Activated CD8-positive, alpha-beta memory T cell treated with anti-CD3 and anti-CD28 coated beads for 1 hour (primary cell): ENCODE measurements at places on chromosomes 6 and 20.

GRCh38 chr20:20778676-20779075 is 66.2 kb upstream of the RALGAPA2 start:
- DNase-seq = no peak

GRCh38 chr6:79869184-79869583 is 78.2 kb downstream of the ELOVL4 start:
- no peak for DNase-seq

- DNase-seq = no peak
These were observed 177.7 kb downstream of the ZDHHC14 start for GRCh38 chr6:157558487-157559200.

GRCh38 chr20:57280221-57280620 is 13.8 kb upstream of the BMP7 start:
- DNase-seq = no peak

- DNase-seq = no peak
These were observed 176.2 kb upstream of the AHI1 start for GRCh38 chr6:135673501-135674309.

GRCh38 chr6:35757456-35758123 is 18.8 kb upstream of the CLPSL2 start:
- DNase-seq = no peak

DNA sequence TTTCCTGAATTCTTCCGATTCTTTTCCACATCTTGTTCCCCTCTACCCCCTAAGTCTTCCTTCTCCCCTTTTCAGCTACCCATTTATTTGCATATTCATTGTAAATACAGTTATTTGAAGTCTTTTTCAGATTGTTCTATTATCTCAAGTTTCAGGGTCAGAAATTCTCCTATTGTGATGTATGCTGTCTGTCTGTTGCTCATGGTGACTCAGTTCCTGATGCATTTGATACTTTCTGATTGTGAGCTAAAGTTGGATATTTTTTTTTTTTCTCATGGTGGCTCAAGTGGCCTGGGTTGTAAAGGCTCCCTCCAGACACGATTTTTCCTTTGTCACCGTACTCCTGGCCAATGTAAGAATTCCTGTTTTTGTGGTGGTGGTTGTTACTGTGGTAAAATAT is 4.9 kb upstream of the PI16 start:
- no peak for DNase-seq

DNA sequence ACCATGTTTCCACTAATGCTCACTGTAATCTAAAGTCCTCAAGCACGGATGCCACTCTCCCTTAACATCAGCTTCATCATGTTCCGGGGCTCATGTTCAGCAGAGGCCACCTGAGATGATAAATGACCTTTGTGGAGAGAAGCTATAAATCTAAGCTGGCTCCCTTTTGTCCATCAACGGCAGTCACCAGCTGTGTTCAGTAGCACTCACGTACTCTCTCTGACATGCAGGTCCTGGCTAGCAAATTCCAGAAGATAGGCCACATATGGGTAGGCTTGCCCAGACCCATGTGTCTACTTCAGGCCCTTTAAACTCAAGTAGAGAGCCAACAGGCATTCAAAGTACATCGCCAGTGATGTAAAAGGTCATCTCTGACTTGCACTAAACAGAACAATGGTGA is 38.6 kb downstream of the MYLK4 start:
- no peak for DNase-seq

DNA sequence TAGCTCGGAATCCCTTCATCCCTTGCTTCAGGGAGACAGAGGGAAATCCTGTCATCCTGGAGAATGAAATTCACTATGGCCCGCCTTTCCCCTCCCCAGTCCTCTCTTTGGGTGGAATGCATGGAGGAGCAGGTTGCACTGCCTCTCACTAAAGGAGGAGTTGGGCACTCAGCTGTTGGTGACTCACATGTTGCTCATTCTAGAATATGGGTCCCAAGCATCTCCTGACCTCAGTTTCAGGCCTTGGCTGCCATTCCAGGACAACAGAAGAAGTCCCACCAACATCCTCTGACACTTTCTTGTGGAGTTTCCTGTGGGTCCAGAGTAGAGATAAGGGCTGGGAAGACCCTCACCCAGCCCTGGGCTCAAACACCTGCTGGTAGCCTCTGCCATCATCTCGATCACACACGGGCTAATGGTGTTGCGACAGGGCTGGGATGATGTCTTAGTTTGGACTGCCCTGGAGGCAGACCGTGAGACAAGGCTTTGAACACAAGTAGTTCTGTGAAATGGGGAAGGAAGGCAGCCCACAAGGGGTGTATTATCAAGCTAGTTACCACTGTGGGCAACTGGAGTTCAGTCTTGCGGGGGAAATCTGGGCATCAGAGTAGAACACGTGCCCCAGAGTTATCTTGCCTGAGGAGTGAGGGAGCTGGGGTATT is 52.4 kb upstream of the RNF24 start:
- no peak for DNase-seq

DNA sequence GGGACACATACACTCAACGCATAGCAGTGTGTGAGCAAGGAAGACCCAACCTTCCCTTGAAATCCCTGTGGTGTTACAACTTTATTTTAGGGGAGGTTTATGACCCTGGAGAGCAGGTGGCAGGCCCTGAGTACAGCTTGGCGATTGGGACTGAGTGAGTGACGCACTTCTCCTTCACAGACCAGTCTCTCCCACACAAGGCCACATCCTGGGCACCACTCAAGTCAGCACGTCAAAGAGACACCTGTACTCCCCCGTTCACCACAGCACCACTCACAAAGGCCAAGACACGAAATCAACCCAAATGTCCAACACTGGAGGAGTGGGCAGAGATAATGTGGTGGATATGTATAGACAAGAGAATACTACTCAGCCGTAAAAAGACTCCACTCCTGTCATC is 57.0 kb upstream of the FRMD1 start:
- DNase-seq = no peak

- no peak for DNase-seq
These were observed 144.6 kb upstream of the MMS22L start for GRCh38 chr6:97427648-97428047.

DNA sequence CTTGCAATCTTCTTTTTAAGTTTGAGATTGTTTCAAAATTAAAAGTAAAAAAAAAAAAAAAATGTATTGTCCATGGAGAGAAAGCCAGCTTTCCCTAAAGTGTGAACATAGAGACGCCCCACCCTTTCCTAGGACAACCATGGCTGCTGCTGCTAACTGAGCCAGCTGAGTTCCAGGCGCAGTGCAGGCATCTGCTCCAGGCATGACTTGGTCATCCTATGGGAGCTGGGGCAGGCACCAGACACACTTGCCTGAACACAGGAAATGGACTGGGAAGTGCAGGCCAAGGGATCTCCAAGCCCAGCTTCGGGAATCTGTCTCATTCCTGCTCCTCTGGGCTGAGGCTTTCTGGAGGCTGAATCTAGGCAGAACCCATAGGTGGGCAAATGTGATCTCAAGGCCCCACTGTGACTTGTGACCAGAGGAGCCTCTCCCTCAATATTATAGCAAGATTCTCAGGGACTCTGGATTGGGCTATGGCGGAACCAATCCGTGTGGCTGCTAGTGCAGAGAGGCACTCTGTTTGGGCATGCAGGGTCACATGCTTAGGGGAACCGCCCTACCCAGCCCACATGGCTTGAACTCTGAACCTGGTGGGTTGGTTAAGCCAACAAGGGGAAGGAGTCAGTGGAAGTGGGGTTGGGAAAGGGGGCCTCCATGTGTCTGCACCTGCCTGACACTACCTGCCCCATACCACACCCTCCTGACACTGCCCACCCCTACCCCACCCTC is 138.2 kb upstream of the CST7 start:
- no peak for DNase-seq

DNA sequence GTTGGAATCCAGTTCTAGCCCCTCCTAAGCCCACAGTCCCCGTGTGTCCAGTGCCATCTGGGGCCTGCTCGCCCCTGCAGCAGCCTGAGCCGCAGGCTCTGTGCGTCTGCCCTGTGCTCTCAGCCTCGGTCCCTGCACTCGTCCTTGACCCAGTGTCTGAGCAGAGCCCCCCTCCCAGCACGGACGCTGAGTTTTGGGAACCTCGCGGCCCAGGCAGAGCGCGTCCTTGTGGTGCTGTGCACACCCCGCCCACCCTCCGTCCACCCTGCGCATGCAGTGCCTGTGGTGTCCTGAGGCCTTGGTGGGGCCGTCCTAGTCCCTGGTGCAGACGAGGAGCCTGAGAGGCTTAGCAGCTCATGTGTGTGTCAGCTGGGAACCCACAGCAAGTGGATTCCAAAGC is 31.6 kb downstream of the OSBPL2 start:
- no peak for DNase-seq

- no peak for DNase-seq
These were observed 16.1 kb upstream of the ZNF292 start for GRCh38 chr6:87139236-87139635.

DNA sequence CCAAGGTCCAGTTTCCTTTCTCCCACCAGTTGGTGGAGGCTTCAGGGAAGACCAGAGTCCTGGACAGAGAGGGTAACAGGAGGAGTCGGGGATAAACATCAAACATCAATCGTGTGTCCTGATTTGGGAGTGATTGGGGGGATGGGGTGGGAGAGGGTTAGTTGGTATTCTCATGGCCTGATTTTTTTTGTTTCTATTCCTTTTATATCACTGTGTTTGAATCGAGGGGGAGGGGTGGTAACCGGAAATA is 365 bp upstream of the HSD17B8 start:
- DNase-seq = no peak

DNA sequence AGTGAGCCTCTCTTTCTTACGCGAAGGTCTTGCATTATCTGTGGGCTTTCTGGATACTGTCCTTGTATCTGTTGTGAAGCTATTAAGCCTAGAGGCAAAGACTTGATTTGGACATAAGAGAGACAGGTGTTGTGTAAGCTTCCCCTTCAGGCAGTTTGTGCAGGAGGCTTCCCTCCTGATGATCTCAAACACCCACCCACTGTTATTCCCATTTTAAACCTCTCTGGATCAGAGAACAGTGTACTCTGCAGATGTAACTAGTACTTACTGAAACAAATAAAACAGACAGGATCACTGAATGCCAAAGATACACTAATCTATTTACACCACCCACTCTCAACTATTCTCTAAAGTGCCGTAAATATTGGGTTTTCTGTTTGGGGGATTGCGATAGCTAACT is 113.8 kb upstream of the RAB32 start:
- DNase-seq = no peak

DNA sequence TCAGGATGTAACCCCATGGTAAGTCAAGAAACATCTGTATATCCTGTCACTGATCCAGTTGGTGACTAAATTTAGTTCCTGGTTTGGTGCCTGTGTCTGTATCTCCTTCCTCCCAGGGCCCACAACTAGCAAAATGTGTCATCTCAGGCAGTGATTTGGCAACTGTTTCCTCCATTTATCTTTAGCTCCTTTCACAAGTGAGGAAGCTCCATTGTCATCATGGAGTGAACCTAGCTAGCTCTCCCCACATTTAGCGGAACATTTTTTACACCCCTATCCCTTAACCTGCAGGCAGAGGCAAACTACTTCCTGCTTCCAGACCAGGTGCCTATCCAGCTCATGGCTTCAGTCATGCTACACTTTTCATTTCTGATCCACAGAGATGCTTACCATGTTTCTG is 99.5 kb downstream of the IPCEF1 start:
- DNase-seq = no peak

DNA sequence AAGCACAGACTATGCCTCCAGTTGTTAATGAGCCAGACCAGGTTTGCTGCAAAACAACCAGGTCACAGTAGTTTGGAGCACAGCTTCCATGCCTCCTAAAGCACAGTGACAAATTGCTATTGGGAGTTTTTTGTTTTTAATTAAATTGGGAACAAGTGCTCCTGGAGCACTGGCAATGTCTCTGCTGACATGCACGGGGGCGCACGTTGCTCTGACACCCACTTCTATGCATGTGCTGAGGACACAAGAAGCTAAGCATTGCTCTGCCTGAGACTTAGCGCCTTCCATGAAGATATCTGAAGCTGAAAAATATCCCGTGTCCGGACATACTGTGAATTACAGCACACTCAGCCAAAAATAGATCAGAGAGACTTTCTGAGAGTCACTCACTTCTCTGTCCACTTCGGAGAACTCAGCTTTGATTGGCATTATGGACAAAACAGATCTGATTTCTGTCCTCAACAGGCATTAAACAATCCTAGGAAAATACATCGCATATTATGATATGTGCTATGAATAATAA is 18.6 kb upstream of the GGTLC1 start:
- no peak for DNase-seq

DNA sequence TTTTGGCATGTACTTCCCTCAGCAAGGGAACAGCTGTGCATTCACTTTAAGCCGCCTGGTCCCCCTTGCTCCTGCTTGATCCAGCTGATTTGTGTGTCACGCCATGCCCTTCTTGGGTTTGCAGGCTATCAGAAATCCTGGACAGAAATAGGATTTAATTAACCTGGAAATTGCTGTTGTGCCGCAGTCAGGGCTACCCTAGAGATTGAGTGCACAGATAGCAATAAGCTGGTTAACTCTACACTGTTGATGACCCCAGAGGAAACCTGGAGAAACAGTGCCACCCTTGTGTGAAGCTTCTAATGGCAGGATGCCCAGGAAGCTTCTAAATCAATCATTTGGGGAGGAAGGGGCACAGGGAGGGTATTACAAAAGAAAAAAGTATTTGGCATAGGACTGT is 199.0 kb downstream of the JARID2 start:
- no peak for DNase-seq

DNA sequence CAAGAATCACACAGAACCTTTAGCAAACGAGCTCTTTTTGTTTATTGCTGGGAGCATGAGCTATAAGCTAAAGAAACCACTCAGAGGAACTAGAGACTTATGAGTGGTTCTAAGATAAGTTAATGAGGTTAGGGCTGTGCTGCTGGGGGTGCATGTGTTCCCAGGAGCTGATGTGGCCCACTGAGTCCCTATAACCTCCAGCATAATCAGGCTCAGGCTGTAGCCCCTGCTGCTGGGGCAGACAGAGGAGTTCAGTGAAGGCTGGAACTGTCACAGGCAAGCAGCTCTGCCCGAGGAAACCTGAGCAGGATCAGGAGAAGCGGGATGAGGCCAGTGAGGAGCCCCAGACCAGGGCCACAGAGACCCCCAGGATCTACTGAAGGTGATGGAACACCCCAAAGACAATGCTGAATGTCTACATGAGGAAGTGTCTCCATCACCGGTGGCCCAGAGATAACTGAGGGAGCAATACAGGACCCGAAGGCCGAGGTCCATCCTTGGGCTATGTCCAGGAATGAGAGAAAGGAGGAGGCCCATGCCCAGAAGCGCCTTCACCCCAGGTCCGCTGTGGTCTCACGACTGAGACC is 17.3 kb downstream of the TUBB2B start:
- DNase-seq = no peak

- no peak for DNase-seq
These were observed 15.4 kb downstream of the MDFI start for GRCh38 chr6:41653691-41654090.

- DNase-seq = no peak
These were observed 125.0 kb downstream of the TBX18 start for GRCh38 chr6:84639396-84639795.
